ENCODE measurements at places on chromosomes 12 and 14.

- peak; percentile 64 for DNase-seq
Observed at GRCh38 chr12:104357421-104357952, 53.9 kb downstream of the EID3 start.

- no peak for DNase-seq
Observed at GRCh38 chr12:57554897-57555296, 5.1 kb downstream of the KIF5A start.

DNA sequence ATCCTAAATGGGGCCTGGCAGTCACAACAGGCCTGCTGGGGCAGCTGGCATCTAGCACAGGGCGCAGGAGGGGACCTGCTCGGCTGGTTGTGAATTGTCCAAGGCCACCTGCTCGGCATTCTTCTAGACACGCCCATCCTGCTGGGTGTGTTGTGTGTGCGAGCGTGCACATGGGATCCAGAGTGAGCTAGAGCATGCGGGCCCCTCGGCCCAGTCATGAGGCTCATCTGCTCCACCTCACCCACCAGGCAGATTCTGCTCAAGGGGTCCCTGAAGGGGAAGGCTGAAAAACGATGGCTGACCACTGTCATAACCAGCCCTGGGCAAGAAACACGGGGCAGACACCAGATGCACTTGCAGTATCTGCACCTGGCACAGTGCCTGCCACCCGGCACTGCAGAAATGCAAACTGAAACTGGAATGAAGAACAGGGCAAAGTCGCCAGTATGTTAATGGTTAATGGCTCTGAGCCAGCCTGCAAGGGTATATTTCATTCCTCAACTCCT is 31.8 kb downstream of the MAX start:
- DNase-seq, result peak; percentile 20

DNA sequence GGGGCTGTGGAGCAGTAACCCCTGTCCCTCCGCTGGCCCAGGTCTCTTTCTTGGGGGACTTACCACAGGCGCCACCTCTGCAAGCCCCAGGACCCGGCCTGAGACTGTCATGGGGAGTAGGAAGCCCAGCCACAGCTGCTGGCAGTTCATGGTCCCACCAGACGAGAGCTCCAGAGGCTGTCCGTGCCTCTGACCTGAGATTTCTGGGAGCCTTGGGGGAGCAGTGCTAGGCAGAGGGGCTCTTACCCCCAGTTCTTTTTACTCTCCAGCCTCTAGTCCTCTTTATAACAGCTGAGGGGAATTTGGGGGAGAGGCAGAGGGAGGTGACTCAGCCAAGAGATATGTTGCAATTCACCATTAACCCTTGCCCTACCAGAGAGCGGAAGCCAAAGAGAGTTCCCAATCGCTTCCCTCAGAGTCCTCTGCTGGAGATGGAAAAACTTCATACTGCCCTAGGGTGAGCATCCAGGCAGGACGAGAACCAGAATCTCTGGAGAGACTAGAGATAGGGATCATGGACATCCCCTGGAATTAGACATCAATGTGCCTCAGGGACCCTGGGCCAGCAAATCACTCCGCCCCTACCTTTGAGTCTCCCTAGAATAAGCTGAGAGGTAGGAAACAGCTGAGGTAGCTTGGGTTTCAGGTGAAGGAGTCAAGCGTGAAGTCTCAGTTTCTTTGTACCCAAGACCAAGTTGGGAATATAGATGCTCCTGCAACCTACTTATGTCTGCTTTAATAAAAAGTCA is at the start of gene MMP19:
Gene MMP19 (minus strand): TSS at position 256 of the 749 bp plus-strand sequence. CDS start 106 bp downstream, at position 150.
- DNase-seq, result peak; percentile 79

GRCh38 chr14:104532191-104532555 is 47.4 kb upstream of the C14orf180 start:
- no peak for DNase-seq

- DNase-seq, result peak; percentile 48
Observed at GRCh38 chr12:42213954-42214426, 24.1 kb downstream of the YAF2 start.

DNA sequence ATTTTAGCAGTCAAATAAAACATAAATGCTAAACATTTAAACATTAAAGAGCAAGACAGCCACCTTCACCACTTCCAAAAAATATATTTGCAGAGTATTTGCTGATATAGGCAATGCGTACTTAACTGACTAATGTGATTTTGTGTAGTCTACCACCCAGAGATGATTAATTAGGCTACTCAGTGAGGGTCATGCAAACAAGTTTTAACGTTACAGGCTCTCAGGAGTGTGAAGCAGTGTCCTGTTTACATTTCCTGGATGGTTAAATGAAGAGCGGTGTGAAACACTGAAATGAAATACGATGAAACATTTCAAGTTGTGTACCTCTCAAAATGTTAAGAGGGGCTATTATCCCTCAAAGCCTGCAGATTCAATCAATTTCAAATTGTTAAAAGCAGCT is 165.8 kb upstream of the LRIG3 start:
- DNase-seq, result no peak

- no peak for DNase-seq
Observed at GRCh38 chr12:65634061-65634460, 190.2 kb upstream of the HMGA2 start.

DNA sequence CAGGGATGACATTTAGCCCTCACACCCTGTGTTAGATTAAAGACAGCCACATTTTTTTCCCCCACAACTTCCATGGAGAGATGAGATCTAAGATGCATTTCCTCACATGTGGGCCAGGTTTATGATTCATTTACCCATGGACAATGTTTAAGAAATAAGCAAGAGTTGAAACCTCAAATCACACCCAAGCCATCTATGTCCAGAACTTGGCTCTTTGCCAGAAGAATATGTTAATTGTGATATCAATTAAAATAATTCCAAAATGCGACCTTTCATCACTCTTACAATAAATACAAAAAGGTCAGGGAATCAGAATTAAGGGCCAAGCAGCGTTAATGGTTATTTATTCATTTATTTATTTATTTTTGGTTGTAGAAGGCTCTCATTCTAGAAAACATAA is 1376.9 kb upstream of the TMEM132C start:
- no peak for DNase-seq

DNA sequence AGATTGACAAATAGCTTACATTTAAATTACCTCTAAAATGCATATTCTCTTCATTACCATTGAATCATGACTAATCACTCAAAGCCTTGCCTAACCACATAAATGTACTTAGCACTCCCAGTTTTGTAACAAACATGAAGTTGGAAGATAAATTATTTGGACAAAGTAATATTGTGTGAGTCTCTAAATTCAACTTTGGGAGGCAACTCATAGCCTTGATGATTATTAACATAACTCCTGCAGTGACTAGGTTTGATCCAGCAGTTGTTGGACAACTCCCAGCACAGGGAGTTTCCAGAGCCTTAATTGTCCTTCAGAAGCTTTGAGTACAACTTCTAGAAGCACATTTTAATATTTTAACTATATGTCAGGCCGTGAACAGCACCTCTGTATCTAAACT is 153.4 kb upstream of the PDZRN4 start:
- no peak for DNase-seq

GRCh38 chr14:96626916-96627315 is 124.7 kb downstream of the PAPOLA start:
- no peak for DNase-seq

GRCh38 chr14:105999361-106000028 is 473.1 kb downstream of the TMEM121 start:
- peak; percentile 3 for DNase-seq

DNA sequence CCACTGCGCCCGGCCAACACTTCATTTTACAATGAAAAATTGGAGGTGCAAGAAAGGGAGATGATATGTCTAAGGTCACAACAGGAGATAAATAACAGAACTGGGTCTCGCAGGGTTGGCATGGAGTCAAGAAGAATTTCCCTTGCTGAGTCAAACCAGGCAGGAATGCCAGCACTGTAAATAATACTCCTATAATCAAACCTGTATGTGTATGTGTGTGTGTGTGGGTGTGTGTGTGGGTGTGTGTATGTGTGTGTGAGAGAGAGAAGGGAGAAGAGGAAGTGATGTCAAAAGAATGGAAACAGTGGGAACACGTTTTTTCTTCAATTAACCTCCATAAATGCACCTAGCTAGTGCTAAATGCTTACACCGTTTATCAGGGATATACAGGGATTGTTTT is 70.4 kb downstream of the TMEM116 start:
- DNase-seq, result peak; percentile 73

- DNase-seq, result peak; percentile 46
Observed at GRCh38 chr12:101782273-101782731, 43.0 kb upstream of the SYCP3 start.

GRCh38 chr12:105357162-105357691 is 26.7 kb downstream of the C12orf75 start:
- DNase-seq, result no peak

DNA sequence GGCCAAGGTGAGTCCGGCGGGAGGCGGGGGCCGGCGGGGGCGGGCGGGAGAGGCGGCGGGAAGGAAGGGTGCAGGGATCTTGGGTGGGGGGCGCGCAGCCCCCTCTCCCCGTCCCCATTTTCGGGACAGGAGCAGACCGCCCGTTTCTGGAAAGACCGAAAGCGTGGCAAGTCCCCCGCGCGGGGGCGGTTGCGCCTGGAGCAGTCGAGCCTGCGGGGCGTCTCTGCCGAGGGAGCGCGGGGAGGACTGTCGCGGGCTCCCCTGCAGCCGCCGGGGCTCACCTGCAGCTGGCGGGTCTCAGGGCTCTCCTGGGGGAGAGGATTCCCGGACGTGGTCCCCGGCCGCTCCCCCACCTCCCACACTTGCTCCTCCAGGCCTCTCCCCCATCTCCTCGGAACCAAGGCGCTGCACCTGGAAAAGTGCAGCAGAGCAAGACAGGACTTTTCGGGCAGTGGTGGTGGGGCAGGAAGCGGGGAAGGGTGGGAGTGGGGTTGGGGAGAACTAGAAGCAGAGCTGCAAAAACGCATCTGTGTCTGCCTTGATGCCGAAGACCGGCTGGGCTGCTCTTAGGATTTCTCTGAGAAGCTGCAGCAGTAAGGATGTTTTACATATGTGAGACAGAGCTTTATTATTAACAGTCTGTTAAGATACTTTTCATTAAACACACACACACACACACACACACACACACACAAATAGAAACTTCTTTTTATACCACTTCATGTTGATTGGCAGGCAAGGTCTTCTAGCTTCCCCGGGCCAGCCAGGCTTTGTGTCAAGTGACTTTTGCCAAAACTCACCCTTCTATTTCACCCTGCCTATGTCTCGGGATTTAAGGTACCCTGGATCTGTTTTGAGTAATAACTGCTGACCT is 677 bp downstream of the C12orf75 start:
- DNase-seq, result no peak

DNA sequence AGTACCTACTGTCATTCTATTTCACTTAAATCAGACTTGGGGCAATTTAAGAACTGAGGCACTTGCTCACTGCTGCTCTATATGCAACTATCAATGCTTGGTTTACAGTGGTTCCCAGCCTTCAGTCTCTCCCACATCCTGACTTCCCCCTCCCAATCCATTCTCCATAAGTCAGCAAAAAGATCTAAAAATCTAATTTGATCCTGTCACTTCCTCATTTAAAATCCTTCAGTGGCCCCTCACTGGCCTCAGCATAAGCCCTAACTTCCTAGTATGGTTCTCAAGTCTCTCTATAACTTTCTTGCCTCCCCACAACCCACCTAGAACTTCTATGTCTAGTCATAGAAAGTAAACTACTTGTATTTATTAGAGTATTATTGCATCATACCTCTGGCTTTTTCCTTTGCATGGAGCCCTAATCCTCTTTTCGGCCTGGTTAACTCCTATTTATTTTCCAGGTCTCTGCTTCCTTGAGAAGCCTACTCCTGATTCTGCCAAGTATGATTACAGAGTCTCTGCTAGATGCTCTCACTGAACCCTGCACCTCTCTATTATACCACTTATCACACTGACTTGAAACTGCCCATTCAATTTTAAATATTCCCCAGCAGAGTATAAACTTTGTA is 130.6 kb downstream of the RALGAPA1 start:
- no peak for DNase-seq

DNA sequence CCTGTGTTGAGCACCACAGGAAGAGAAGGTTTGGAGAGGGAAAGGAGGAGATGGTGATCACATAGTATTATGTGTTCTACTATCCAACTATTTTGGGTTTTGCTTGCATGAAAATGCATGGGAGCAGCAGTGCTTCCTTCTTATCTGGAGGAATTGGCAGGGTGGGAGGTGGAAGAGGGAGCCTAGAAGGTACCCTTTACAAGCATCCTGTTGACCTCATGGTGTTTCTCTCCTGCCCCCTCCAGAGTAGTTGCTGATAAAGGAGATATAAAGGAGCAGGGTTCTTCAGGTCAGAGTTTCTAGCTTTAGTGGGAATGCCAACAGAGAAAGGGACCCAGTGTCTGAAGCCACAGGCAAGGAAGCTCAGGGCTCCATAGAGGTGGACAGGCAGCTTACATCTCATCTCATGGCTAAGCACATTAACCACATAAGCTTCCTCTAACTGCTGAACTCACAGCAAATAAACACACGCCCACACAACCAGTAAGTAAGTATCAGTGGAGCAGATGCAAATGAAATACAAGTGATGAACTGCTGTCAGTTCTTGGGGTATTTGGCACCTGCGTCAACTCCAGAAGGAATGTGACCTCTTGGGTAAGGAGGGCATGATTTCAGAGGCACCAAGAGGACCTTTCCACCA is 174.2 kb upstream of the SLC38A2 start:
- no peak for DNase-seq

- no peak for DNase-seq
Observed at GRCh38 chr14:88829188-88829587, 4.7 kb downstream of the TTC8 start.

GRCh38 chr12:47808050-47808449 is 11.7 kb downstream of the HDAC7 start:
- no peak for DNase-seq

DNA sequence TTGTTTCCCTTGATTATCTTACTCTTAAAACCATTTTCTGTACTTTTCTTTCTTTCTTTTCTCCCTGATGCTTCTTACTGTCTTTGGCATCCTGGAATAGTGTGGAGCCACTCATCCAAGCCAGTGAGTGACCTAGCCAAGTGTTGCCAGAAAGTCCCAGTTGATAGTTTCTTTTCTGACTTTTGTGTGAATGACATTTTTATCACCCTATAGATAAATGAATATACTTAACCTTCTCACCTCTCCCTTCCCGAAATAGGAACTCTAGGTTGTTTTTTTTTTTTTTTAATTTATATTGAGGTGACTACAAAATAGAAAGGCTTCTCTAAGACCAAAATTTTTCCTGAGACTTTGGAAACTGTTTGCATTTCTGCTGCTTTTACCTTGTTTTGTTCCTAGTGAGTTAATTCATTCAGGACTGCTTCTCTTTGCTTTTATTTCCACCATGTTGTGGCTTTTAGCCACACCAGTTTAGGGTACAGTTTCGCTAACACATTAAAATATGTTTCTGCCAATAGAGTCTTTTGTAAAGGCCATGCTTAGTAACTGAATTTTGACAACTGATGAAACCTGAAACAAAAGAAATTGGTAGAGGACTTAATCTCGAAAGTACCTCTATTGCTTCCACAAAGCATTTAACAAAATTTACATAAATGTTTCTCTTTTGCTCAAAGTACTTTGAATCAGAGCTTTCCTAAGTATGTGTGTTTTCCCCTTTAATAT is 194.6 kb downstream of the ERC1 start:
- DNase-seq, result no peak
